ENCODE measurements at places on chromosomes 12 and 14. TPM values are rescaled to one million over a fixed set of nuclear protein-coding genes. Genes with fewer than 3 reads are reported as not detected.

HPD gene
- total RNA-seq: not detected

- H3K36me3 ChIP-seq: no peaks in the 10 kb centered on the region
- no peak for DNase-seq
- no peaks in the 10 kb centered on the region for H3K4me1 ChIP-seq
- no peaks in the 10 kb centered on the region for H3K27me3 ChIP-seq
- no peak overlapping the region for H3K27ac ChIP-seq
These were observed 12.0 kb downstream of the ADSS1 start for GRCh38 chr14:104735830-104736642.

- no peaks in the 10 kb centered on the region for H3K27me3 ChIP-seq
- no peak overlapping the region for H3K4me3 ChIP-seq
- H3K27ac ChIP-seq: no peak overlapping the region
- no peaks in the 10 kb centered on the region for H3K4me1 ChIP-seq
- H3K36me3 ChIP-seq: no peaks in the 10 kb centered on the region
- DNase-seq: no peak
These were observed 88.7 kb downstream of the NTN4 start for GRCh38 chr12:95701722-95702418.

DNA sequence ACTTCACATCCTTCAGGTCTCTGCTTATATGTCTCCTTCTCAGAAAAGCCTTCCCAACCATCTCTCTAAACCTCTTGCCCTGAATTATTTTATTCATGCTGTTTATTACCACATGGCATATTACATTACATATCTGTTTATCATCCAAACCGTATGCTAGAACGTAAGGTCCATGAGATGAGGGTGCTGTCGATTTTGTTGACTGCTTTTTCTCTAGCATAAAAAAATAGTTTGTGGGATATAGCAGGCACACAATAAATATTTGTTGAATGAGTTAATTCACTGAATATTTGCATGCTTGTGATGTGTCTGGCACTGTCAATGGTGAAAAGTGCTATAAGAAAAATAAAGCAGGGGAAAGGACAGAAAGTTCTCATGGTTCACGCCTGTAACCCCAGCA lies 22.9 kb downstream of the SAMD4A start:
- H3K4me1 ChIP-seq: peaks cover 8% of the 10 kb centered on the region
- peaks cover 4% of the 10 kb centered on the region for H3K27me3 ChIP-seq
- H3K36me3 ChIP-seq: peaks cover 6% of the 10 kb centered on the region
- H3K4me3 ChIP-seq: no peak overlapping the region
- no peak overlapping the region for H3K27ac ChIP-seq

Data from activated naive CD8-positive, alpha-beta T cell treated with anti-CD3 and anti-CD28 coated beads for 36 hours (primary cell).